ENCODE measurements at places on chromosomes 6 and 20.

DNA sequence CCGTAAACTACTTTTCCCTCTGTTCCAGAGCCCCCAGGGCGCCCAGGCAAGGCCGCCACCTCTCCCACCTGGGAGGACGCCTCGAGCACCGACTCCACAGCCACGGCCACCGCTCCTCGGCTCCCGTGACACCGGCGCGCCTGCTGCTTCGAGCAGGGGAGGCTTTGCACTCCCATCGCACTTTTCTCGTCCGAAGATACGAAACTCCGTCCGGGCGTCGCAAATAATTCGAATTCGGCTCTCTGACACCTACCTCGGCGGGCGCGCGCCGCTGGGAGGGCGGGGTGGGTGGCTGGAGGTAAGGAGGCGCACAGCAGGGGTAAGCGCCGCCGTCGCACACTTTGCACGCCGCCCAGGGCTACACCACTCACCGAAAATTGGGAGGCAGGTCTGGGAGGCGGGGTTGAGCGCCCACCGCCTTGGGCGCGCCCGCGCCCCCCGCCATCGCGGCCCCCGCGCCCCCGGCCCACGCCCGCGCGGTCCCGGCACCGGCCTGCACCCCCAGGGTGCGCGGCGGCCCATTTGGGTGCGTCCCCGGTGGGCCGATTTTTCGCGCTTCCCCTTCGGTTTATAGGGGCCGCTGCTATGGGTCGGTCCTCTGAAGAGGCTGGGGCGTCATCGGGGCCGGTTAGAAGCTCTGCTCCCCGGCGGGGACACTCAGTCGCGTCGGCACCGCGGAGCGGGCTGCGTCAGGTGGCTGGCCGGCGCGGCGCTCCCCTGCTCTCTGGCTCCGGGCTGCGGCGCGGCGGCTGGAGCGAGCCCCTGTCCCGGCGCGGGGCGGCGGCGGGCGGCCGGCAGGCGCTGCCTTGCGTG lies 36.2 kb downstream of the GNAS start:
- no peak for DNase-seq

GRCh38 chr20:49037962-49038387 lies 8.1 kb upstream of the CSE1L start:
- no peak for DNase-seq

DNA sequence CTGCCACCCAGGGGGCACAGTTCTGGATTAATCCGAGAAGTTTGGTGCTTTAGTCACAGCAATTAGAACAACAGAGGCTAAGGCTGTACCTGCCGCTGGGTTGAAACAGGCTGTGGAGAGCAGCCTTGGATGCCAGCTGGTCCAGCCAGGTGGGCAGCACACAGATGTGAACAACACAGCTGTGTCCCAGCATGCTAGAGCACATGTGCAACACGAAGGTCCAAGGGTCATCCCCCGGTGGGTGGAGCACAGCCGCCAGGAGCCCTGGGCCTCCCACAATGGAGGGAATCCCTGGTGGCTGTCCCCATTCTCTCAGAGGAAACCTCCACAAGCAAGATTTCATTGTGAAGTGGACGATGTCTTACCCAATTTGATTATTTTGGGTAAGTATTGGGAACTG lies 99.2 kb upstream of the SYNDIG1 start:
- no peak for DNase-seq

GRCh38 chr6:105346052-105346451 lies 56.8 kb downstream of the PREP start:
- no peak for DNase-seq

GRCh38 chr6:144149894-144150709 lies at the start of gene STX11:
STX11 (plus strand) TSS chr6:144150517; CDS start chr6:144186628, 36,111 bp downstream.
- DNase-seq = no peak

Data from HFF-Myc (cell line).